ENCODE measurements at places on chromosomes 6 and 20. TPM values are rescaled to one million over a fixed set of nuclear protein-coding genes. Genes with fewer than 3 reads are reported as not detected.

Gene MEP1A
- not detected for total RNA-seq

Gene TRIM31
- total RNA-seq, result not detected

Gene MTRF1L
- 22.9 TPM for total RNA-seq

Gene TNXB
- 394 TPM for total RNA-seq

Gene STMN3
- total RNA-seq, result 31.6 TPM

Gene C6orf58
- total RNA-seq, result not detected

Gene TAAR5
- not detected for total RNA-seq

Gene RBPJL
- not detected for total RNA-seq

Gene RAD21L1
- not detected for total RNA-seq

Gene AIF1
- total RNA-seq, result 32.5 TPM

Gene C6orf15
- total RNA-seq, result not detected

Gene NKAIN2
- total RNA-seq, result not detected

Gene DEFB132
- total RNA-seq, result not detected

Measured in gastroesophageal sphincter (tissue), 4 donors.